EL (cell line): ENCODE measurements at places on chromosomes 12 and 14.

- DNase-seq, result no peak
These were observed 249.8 kb downstream of the VRK1 start for GRCh38 chr14:97046967-97047366.

DNA sequence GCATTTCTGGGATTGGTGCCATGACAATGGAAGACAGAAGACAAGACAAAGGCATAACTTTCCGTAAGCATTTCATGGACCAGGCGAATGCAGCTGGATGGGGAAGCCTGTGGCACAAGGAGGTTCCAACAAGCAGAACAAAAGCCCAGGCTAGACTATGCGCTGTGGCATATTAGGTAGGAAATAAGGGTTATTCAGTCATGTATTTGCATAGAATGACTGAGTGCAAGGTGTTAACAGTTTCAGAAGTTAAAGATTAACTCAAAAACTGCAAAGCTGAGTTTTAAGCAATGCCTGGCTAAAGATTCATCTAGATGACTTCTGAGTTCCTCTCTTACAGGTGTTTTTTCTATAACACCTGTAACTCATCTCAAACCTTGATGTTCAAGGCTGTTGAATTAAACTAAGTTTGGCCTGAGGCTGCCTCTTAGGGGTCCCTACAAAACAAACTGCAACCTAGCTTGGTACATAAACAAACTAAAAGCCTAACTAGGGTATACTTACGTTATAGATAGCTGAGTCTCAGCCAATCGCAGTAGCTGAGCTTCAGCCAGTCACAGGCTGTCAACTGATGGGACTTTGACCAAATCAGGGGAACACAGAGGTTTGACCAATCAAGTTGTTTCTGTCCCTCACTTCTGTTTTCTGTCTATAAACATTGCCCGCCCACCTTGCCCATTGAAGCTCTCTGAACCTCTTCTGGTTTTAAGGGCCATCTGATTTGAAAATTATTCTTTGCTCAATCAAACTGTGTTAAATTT lies 52.2 kb upstream of the PLBD1 start:
- DNase-seq, result no peak

DNA sequence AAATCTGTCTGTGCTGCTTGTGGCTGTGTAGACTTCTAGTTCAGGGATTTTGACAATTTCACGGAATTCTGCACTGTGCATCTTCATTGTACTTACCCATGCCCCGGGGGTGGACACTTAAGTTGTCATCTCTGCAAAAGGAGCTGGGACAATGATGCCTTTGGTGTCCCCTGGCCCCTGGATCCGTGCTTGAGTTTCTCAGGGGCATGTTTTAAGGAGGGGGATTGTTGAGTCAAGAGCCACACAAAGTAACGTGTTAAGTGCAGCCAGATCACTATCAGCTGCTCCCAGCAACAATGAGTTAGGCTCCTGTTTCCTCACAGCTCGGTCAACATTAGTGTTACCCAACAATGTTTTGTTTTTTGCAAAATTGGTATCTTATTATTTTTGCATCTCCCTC lies 305.0 kb upstream of the DIO3 start:
- DNase-seq, result no peak

- no peak for DNase-seq
These were observed 183.9 kb downstream of the ZFP36L1 start for GRCh38 chr14:68609012-68609411.

GRCh38 chr12:104692557-104693218 lies 235.9 kb downstream of the CHST11 start:
- no peak for DNase-seq

- no peak for DNase-seq
These were observed 27.5 kb downstream of the GPRC5A start for GRCh38 chr12:12918781-12919389.

GRCh38 chr14:37083599-37083998 lies 88.8 kb downstream of the SLC25A21 start:
- DNase-seq, result no peak

DNA sequence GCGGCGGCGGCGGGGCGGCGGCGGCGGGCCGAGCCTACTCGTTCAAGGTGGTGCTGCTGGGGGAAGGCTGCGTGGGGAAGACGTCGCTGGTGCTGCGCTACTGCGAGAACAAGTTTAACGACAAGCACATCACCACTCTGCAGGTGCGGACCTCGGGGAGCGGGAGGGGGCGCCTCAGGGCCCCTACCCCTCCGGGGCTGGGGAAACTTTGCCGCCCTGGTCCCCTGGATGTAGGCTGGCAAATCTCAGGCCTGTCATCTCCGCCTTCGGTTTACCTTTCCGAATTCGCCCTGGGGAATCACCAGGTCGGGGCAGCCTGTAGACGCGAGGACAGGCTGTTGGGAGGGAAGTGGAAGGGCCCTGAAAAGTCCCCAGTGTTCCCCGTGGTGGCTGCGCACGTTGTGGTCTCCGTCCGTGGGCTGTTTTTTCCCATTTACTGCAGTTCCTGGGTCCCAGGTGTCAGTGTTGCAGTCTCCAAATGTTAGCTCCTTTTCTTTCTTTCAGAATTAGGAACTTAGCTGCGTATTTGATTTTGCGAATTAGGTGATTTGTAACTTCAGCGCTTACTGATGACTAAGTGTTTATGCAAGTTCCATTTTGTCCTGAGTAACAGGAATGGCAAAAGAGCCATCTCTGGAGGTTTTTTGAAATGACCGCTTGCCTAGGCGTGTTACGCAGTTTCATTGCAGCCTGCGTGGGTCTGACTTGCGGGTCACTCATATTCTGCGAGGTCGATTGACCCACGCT lies 656 bp downstream of the RAB21 start:
- peak; percentile 57 for DNase-seq

GRCh38 chr12:119157528-119157927 lies 21.2 kb upstream of the HSPB8 start:
- no peak for DNase-seq
